Hematopoietic multipotent progenitor cell treated with erythropoietin and hydrocortisone succinate and interleukin-3 and kit ligand, for 6 days (in vitro differentiated cells): ENCODE measurements at places on chromosomes 16 and 17.
A peak's percentile ranks its signal among the peaks of the same experiment; 100 is the strongest.

DNA sequence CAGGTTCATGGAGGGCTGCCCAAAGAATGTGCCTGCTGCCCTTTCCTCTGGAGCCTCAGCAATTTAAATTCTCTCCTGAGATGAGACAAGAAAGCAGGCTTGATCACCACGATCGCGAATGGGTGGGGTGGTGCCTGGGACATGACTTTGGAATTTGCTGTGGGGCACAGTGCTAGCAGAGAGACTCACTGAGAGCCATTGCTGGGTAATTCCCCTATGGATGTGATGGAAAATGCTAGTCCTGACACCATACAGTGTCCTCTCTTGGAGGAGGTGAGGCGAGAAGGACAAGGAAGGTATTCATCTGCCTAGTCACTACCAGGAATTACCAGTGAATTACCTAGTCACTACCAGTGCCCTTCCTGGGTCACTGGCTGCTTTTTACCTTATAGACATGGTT is 15.5 kb downstream of the FAM20A start:
- DNase-seq, result no peak

- peak; percentile 20 for DNase-seq
Measured at GRCh38 chr16:50195756-50196155, 42.6 kb downstream of the TENT4B start.

DNA sequence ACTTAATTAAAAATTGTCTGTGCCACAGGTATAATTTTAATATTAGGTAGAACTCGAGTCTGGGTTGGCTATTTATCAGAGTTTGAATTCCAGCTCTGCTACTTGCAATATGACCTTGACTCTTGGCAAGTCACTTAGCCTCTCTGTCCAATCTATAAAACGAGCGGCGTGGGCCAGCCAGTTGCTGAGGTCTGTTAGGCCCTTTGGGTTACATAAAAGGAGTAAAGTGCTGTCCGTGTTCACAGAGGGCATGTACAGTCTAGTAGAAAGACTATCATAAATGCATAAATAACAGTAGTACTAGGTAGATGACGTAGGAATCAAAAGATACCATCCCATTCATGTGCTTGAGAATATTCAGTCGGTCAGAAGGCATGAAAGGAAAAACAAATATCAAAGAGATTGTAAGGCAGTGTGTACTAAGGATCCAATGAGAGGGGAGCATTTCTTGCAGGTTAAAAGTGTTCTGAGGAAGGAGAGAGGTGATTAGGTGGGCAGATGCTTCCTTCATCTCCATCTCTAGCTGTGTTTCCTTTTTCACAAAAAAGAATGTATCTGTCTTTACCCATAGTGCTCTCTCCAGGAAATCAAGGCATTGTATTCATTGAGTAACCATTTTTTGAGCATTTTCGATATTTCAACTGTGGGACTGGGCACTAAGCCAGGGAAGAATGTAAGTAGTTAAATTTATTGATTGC is 2.4 kb downstream of the TNRC6A start:
- no peak for DNase-seq

DNA sequence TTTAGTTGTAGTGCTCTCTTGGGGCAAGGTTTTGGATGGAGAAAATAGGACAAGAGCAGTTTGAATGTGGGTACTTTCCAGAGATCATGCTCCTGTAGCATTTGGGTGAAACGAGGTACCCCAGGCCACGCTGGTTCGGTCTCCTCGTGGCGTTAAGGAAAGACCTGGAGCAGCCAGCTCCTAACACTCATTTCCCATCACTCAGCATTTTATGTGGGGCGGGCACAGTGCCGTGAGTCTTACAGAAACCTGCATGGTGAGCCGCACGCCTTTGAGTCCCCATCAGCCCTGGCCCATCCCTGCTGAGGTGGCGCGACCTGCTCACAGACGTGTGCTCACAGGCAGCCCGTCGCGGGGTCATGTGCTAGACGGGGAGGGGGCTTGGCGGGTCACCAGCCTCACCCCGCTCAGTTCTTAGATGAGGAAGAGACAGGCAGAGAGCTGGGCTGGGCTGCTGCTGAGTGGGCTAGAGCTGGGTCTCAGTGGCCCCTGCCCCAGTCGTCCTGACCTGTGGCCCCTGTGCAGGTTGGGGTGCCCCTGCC is 37.3 kb downstream of the TBCD start:
- DNase-seq, result no peak

- peak; percentile 56 for DNase-seq
Measured at GRCh38 chr16:58417600-58417999, 25.3 kb downstream of the GINS3 start.

DNA sequence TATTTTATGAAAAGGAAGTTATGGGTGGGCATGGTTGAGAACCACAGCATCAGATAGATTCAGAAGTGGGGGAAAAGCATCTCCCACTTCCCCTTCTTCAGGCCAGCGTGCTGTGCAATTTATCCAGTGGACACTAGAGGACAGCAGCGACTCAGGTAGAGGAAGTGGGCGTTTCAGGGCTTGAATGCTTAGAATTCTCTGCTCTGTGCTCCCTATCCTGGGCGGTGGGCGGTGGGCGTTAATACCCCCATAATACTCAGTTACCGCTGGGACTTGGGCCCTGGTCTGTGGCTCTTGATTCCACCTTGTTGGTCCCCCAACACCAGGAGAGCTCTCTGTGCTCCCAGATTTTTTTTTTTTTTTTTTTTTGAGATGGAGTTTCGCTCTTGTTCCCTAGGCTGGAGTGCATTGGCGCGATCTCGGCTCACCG is 3.7 kb upstream of the LYZL6 start:
- DNase-seq, result peak; percentile 87

GRCh38 chr16:29708917-29709600 is 30.1 kb downstream of the QPRT start:
- no peak for DNase-seq

- no peak for DNase-seq
Measured at GRCh38 chr16:81601008-81601428, 156.4 kb downstream of the CMIP start.

DNA sequence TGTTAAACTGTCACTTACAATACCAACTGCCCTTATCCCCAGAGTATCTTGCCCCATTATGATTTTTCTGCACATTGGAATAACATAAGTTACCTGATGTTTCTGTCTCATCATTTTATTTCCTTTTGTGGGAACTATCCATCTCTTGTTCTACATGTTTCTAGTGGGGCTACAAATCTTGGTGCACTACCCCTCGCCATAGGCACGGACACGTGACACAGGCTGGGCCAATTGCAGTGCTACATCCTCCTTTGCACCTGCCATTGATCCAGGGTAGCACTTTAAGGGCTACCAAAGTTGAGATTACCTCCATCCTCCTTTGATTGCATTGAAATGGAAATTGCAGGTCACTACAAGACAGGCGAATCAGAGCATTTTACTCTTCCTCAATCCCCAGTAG is 14.2 kb upstream of the SYT17 start:
- no peak for DNase-seq

- no peak for DNase-seq
Measured at GRCh38 chr17:11140043-11140442, 101.0 kb upstream of the SHISA6 start.

DNA sequence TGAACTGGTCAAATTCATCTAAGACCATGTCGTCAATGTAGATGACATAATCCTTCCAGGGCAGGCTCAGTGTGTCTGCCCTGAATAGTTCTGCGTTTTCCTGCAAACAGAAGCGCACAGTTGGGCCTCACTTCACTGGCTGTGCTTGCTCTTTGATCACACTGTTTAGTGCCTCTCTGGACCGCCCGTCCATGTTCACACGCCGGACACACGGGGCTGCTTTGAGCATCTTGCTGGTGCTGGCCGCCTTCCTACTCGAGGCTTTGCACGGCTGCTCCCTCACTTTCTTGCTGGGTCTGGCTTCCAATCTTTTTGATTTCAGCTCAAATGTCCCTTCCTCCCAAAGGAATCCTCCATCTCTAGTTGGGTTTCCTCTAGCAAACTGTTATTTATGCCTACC is 37.4 kb downstream of the DNAH17 start:
- no peak for DNase-seq

GRCh38 chr17:34399725-34400124 is 36.7 kb upstream of the CCL1 start:
- no peak for DNase-seq

DNA sequence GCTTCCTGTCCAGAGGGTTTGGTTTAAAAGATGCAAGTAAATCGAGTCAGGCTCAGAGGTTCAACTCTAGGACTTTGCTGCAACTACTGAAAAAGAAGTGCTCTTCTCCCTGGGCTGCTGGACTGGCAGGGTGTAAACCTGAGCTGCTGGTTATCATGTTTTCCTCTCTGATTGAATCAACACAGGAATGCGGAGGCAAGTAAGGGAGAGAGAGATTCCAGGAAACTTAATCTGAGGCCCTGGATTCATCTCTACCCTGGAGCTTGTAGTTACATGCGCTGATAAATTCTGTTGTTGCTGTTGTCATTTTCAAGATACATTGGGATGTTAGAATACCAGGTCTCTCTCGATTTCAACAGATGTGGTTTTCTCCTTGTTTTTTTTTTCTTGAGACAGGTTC is 8.2 kb upstream of the HS3ST3A1 start:
- DNase-seq, result no peak

GRCh38 chr16:69243479-69243878 is 56.5 kb downstream of the SNTB2 start:
- no peak for DNase-seq

DNA sequence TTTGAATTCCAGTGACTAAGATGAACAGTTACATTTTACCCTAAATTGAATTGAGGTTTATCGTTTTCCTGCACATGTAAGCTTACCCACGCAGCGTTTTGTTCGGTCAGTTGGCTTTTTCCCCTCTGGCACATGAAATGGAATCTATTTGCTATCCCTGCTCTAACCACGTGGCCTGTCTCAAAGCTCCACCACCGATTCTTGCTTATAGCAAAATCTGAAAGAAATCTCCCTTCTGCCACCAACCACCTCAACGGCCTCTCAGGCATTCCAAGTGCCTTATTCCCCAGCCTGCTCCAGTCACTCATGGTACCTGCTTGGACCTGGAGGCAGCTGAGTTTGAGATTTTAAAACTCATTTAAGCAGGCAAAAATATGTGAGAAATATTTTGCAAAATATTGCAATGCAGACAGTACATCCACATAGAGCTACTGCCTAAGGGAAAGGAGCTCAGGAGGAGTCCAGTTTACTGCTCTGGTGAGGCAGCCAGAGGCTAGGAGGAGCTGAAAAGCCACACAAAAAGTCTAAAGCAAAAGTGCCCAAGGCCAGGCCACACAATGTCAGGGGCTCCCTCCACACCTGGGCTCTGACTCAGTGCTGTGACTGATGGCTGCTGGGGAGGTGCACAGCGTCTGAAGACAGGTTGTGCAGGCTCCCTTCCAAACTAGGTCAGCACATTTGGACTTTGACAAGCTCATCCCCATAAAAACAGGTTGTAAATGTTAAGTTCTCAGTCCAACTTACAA is 26.4 kb downstream of the ARHGAP17 start:
- DNase-seq, result peak; percentile 80

GRCh38 chr17:3890082-3890877 is 2.6 kb downstream of the CAMKK1 start:
- peak; percentile 40 for DNase-seq

GRCh38 chr17:36464765-36465088 is 21.8 kb upstream of the ZNHIT3 start:
- no peak for DNase-seq

DNA sequence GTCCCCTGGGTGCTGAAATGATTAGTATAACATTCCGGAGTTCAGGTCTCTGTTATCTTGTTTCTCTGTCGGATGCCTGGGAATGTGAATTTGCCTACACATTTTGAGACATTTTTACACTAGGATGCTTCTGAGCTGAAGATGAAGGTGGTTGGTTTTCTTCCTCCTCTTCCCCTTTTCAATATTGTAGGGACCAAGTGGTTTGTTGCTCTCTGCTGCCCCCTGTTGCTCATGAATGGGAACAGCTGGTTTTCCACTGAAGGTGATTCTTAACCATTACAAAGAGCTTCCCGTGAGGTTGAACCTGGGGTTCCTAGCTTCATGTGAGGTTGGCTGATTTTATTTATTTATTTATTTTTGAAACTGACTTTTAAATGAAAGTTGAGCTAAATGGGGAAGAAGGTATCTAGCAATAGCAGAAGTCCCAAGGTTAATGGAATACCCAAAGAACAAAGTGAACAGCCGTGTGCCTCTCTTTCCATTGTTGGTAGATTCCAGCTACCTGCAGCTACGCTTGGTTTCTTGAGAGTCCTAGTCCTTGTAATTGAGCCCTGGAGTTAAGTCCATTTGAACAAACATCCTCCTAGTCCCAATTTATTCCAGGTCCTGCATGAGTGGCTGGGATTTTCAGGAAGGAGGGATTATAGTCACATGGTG is 983.9 kb upstream of the EEF2KMT start:
- peak; percentile 61 for DNase-seq

DNA sequence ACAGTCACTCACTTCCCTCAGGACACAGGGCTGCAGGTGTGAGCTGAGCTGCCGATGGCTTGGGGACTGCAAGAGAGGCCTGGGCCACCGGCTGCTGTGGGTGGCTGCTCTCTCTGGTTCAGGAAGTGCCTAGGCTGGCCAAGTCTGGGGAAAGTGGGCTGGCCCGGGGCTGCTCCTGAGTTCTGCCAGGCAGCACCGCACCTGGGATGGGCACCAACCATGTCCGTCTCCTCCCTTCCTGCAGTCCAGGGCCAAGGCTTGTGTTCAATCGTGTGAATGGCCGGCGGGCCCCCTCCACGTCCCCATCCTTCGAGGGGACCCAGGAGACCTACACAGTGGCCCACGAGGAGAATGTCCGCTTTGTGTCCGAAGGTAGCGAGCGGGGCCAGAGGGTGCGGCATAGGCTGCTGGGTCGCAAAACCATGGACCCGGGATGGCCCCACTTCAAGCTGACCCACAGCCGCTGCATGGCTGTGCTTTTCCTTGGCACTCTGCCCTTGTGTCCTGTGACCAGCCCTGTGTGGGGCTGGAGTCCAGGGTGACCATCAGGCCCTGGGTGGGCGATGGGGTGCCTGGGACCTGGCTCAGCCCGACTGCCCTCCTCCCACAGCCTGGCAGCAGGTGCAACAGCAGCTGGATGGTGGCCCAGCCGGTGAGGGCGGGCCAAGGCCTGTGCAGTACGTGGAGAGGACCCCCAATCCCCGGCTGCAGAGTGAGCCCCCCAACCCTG is 1.8 kb upstream of the WDR90 start:
- DNase-seq, result no peak

- no peak for DNase-seq
Measured at GRCh38 chr16:86883583-86884389, 305.4 kb downstream of the FOXL1 start.

DNA sequence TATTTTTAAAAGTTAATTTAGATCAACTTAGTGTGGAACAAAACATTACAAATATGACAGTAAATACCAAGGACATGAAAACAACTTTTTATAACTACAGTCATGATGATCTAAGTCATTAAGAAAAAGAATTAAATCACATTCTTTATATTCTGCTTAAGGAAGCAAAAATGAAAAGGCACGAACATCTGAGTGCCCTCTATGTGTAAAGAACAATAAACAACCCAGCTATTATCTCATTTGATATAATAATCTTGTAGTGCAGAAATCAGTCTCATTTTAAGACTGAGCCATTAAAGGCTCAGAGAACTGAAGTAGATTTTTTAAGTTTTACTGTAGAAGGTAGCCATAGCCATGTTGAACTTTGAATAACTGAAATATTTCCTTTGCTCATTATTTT is 13.4 kb downstream of the MYO1D start:
- DNase-seq, result no peak

- no peak for DNase-seq
Measured at GRCh38 chr17:77391668-77392375, 251.1 kb downstream of the SEC14L1 start.
